ENCODE measurements at places on chromosomes 11 and 22.

DNA sequence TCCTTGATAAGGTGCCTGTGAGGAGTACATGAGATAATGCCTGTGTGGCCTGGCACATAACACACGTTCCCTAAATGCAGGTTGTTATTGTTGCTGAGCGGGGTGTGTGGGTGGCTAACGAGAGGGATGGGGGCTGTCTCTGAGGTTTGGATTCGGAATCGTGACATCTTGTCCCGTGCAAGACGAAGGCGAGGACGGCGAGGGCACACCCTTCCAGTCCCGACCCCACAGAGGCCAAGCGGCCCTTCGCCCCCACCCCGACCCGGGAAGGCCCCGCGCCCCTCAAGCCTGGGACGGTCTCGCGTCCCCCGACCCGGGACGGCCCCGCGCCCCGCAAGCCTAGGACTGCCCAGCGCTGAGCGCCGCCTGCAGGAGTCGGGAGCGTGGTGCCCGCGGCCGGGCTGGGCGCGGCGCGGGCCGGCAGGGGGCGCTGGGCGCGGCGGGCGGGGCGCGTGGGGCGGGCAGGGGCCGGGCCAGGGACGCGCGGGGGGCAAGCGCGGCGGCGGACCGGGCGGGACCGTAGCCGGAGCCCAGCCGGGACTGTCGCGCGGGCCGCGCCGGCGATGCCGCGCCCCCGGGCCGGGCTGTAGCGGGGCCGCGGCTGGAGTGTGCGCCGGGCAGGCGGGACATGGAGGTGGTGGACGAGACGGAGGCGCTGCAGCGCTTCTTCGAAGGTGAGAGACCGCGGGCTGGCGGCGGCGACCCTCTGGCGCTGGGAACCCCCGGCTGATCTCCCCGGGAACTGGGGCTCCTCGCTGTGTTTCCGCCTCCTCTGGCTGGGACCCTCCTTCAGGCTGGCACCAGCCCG lies at the start of gene MYRF:
Gene MYRF (plus strand): TSS at position 520 of the 808 bp plus-strand sequence. CDS start 109 bp downstream, at position 629.
- peak; percentile 52 for DNase-seq

- DNase-seq: no peak
Observed at GRCh38 chr22:26170112-26170492, 840 bp downstream of the SEZ6L start.

GRCh38 chr22:35446365-35446764 lies 46.4 kb downstream of the MCM5 start:
- DNase-seq: peak; percentile 81

DNA sequence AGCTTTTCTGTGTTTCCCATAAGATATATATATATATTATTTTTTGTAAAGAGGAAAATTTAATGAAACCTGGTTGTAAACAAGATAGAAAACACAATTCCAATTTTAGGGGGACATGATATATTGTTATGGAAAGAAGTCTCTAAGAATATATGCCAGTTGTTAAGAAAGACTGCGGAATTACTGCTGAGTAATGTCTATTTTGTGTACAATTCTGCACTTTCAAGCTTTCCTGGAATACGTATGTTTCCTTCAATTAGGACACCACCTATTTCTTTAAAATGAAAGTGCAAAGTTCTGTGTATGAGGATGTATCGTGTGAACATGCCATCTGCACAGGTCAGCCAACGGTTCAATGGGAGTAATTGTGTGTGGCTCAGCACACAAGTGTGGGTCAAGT lies 760.2 kb downstream of the BRD1 start:
- DNase-seq: no peak

GRCh38 chr11:44863231-44863630 lies 87.5 kb downstream of the TP53I11 start:
- no peak for DNase-seq

- DNase-seq: peak; percentile 65
Observed at GRCh38 chr11:108498046-108498815, at the start of gene POGLUT3. Gene POGLUT3 (minus strand): TSS chr11:108498384. CDS start chr11:108498366, 18 bp downstream.

- DNase-seq: no peak
Observed at GRCh38 chr11:17772704-17773600, 38.4 kb downstream of the KCNC1 start.

DNA sequence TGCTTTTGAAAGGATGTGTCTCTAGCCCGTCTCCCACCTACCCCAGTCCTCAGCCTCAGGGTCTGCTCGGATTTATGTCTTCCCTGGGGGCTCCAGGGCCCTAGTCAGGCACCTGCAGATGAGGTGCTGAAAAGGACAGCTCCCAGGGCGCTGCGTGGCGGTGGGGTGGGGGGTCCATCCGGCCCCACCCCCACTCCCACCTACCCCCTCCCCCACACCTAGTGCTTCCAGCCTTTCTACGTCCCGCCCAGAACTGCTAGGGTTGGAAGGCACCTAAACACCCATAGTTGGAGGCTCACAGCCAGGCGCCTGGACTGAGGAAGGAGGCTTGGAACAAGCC lies 1.4 kb upstream of the ROBO3 start:
- no peak for DNase-seq

All from trophoblast cell (in vitro differentiated cells and primary cell).